ENCODE measurements at places on chromosomes 16 and 17.

DNA sequence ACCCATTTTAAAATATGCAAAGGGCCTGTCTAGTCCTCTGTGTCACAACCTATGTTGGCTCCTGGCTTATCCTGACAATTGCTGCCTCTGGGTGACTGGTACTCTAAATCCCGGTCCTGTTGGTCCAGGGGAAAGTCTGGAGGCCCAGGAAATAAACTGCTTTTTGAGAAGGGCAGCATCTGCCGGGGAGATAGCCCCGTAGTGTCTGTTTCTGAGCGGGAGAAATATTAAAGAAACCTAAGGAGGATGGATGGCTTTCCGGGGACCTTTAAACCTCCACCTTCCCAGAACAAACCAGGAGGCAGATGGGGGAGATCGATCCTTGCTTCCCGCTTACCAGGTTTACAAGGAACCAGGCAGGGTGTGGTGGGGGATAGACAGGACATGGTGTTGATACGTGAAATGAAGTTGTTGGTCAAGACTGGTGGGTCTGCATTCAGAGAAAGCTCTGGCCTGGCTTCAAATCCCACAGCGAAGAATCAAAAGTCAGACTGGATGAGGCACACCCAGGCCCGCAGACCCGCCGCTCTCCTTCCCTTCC, 3.8 kb downstream of the HOXB2 start:
- no peak for DNase-seq

- DNase-seq: no peak
Measured at GRCh38 chr17:78485290-78486168, 91.7 kb downstream of the DNAH17 start.

DNA sequence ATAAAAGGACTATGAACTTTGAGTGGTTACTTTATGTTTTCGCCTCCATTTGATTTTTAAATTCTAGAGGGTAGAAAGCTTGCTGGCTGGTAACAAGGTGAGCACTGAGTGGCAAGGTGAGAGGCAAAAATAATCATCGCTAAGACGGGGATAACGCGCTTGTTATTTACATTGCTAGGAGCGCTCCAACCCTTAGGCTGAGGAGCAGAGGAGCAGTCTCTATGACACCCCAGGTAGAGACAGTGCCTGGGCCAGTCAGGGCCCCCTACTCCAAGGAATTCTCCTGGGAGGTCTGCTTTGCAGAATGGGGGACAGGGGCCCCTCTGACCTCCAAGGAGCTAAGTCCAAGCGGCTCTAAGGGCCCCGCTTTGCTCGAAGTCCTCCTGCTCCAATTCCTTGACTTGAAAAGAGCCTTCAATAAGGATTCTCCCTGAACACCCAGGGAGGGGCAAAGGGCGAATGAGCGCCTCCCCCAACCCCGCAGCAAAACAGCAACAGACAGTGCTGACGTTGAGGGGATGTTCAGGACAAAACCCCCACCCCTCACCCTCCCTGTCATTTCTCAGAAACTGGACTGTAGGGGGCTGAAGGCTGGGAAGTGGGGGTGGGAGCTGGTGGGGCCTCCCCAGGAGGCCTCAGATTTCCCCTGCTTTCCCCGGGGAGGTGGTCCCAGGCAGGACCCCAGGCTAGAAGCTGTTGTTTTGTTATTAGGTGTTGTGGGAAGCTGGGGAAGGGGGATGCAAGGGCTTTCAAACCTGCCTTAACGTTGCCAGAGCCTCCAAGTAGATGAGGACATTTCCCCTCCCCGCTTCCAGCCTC, 10.2 kb upstream of the FOXF1 start:
- DNase-seq: no peak

- no peak for DNase-seq
Measured at GRCh38 chr17:72529386-72529785, 408.6 kb downstream of the SOX9 start.

DNA sequence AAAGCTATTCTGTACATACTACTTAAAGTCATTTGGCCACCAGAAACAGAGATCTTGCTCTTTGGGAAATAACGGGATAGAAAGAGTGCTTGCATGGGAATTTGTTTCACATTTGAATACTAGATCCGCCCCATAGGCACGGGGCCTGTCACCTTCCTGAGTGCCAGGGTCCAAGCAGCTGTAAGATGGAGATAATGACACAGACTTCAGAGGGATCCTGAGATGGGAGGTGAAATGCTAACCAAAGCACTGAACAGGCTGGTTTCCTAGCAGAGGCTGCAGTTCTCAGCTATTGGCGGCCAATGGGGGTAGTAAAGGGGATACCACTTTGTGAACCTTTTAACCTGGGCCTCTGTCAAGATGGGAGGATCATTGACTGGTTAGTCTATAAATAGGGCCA, 225.4 kb downstream of the IRF8 start:
- DNase-seq: no peak

- DNase-seq: no peak
Measured at GRCh38 chr17:13787636-13788035, 185.9 kb upstream of the HS3ST3A1 start.

GRCh38 chr17:72118335-72119076, 2.3 kb upstream of the SOX9 start:
- DNase-seq: peak; percentile 89

GRCh38 chr16:83661656-83662055, 146.1 kb upstream of the HSBP1 start:
- no peak for DNase-seq

GRCh38 chr16:74868035-74868434, 93.4 kb upstream of the FA2H start:
- DNase-seq: no peak

DNA sequence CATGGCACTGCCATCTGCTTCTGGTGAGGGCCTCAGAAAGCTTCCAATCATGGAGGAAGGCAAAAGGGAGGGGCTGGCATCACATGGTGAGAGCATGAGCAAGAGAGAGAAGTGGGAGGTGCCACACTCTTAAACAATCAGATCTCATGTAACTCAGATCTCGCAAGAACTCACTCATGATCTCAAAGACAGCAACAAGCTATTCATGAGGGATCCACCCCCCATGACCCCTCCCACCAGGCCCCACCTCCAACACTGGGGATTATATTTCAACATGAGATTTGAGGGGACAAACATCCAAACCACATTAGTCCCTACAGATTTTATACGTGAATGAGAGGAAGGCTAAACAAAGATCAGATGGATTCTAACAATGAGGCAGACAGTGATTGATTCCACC, 8.9 kb upstream of the TMEM132E start:
- peak; percentile 32 for DNase-seq

DNA sequence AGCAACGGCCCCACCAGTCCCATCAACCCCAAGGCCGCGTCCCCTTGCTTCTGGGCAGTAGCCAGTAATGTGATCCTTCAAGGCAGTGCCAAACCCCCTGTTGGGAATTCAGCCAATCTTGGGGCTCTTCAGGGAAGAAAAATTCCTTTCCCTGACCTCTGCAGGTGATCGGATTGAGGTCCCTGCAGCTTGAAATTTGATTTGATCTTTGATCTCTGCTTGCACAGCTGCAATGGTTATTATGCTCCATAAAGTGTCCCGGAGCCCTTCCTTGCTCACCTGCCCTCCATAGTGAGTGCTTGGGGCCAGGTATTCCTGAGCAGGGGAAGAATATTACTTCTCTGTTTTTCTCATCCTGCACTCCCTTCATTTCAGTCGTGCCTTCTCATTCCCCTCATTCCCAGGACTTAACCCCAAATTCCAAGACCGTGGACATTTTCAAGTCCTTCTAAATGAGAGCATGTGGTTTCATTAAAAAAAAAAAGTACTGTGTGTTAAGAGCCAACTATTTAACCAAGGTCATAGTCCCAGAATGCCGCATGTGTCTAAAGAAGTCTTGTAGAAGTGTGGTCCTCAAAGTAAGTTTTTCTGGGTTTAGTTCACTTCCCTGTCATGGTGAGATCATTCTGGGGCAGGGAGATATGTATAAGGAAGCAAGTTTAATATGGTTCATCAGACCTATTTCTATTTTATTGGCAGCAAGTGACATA, 56.3 kb downstream of the SOX9 start:
- DNase-seq: no peak

DNA sequence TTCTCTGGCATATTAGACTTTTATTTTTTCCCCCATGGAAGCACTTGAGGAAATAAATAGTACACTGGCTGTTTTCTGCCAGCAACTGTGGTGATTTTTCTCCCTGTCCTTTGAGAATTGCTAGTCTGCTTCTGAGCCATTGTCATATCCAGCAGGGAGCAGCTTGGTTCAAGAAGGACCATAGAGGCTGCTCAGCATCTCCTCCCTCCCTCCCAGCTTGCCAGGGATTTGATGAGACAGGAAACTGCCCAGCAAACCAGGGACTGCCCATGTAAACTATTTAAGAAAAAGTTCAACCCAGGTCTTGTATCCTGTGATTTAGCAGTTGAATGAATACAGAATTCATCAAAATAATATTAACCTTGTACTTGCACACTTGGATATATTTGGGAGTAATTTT, 39.5 kb downstream of the CYB5B start:
- DNase-seq: no peak

DNA sequence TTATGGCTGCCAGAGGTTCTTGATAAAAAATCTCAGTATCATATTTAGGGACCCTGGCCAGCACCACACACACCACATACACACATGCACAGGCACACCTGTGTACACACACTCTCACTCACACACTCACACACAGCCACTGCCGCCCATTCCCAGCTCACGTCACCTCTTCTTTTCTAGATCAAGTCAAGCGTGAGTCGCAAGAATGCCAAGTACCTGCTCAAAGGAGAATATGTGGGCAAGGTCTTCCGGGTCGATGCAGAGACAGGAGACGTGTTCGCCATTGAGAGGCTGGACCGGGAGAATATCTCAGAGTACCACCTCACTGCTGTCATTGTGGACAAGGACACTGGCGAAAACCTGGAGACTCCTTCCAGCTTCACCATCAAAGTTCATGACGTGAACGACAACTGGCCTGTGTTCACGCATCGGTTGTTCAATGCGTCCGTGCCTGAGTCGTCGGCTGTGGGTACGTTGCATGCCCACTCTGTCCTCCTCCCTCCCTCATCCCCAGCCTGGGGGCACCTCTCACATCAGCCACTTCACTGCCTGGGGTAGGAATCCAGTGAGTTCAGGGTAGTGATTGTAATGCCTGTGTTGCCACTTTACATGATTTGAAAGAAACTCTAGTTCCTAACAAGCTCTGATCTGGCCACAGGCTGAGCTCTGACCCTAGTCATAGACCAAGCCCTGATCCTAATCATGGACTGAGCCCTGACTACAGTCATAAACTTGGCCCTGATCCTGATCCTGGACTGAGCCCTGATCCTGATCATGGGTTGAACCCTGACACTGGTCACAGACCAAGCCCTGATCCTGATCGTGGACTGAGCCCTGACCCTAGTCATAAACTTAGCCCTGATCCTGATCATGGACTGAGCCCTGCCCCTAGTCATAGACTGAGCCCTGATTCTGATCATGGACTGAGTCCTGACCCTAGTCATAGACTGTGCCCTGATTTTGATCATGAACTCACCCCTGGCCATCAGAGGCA, 20.4 kb downstream of the CDH5 start:
- DNase-seq: no peak

DNA sequence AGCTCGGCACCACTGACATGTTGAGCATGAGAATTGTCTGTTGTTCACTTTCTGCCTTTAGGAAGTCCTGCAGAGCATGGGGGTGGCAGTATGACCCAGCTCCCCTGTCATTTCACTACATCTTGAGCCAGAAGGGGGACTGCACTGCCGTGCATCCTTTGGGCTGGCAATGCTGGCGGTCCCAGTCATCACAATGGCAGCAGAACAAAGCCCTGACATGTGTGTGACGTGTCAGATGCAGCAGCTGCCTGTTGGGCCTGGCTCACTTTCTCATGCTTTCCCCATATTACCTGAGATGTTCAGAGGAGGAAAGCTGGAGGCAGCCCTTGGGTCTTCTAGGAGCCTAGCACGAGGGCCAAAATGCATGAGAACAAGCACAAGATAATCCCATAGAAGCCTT, 6.3 kb upstream of the ABAT start:
- no peak for DNase-seq

- no peak for DNase-seq
Measured at GRCh38 chr16:8893976-8894690, 12.0 kb downstream of the LITAFD start.

GRCh38 chr16:80931801-80932707, 74.6 kb downstream of the CMC2 start:
- DNase-seq: peak; percentile 46

DNA sequence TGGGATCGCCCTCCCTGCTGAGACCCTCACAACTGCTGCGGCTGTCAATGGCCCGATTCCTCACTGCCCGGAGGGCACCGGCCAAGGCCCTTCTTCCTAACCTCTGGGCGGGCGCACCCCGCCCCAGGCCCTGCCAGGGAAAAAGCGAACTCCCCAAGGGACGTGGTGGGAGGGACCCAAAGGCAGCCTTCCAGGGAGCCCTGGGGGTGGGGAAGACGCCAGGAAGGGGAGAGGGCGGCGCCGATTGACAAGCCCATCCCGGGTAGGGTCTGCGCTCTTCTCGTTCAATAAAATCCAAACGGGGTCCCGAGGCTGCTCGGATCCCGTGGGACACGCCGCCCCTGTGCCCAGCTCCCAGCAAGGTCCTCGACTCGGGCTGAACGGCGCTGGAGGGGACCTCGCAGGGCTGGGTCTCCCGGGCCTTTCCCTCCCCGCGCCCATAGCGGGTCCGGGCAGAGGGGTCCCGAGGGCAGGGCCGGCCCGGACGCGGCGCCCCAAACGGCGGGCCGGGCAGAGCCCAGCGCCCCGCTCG, 416 bp downstream of the KIFC3 start:
- no peak for DNase-seq

- no peak for DNase-seq
Measured at GRCh38 chr16:77986011-77986740, 36.2 kb upstream of the CLEC3A start.

DNA sequence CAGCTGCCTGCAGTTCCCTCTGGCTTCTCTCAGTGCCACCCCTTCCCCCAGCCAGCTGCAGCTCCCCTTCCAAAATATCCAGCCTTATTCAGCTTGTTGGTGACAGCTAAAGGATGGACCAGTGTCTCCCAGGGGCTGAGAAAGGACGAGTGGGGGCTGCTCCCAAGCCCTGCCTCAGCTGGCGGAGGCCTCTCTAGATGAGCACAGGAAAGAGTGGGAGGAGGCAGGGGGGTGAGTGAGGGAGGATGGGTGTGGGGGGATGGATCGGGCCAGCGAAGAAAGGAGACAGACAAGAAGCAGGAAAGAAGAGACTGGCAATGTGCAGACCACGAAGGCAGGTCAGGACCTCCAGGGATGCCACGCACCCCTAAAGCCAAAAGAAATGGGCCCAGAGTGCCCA, 17.5 kb downstream of the PIPOX start:
- DNase-seq: no peak

DNA sequence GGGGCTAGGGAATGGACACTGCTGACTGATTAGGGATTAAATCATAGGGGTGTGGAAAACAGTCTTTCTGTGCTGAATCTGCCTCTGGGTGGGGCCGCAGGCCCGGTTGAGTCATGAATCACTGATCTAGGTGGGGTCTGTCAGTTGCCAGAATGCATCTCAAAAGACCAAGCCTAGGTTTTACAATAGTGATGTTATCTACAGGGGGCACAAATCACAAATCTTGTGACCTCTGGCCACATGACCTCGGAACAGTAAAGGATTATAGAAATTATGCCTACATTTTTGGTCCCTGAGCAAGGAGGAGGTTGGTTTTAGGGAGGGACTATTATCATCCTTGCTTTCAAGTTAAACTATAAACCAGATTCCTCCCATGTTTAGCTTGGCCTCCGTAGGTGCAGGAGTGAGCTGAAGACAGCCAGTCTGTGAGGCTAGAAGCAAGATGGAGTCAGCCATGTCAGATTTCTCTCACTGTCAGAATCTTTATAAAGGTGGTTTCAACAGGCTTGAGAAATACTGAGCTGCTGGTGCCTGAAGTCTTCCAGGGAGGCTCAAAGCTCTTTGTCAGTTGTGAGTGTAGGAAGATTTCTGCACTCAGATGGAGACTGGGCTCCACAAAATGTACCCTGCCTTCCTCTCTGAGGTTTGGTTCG, 12.9 kb downstream of the GNGT2 start:
- DNase-seq: no peak
